ENCODE measurements at places on chromosomes 2 and 18.
A peak's percentile ranks its signal among the peaks of the same experiment; 100 is the strongest.

GRCh38 chr2:20164734-20165478 lies 60.0 kb downstream of the SDC1 start:
- DNase-seq: no peak

DNA sequence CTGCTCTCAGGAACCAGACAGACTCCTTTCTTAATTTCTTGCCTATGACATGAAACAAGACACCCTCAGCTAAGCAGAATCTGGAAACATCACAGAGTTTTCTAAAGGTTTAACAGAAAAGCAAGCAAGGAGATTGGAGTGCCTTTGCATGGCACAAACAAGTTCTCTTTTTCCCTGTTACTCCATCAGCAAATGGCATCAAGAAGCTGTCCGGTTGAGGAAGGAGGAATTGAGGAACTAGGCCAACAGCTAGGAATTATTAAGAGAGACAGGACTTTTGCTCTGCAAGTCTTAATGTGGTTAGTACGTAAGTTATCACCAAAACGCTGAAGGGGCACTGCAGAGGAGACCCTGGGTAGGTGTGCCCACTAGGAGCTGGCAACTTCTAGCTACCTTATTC lies 53.2 kb downstream of the NEB start:
- no peak for DNase-seq

GRCh38 chr2:99918389-99918788 lies 224.0 kb downstream of the AFF3 start:
- no peak for DNase-seq

DNA sequence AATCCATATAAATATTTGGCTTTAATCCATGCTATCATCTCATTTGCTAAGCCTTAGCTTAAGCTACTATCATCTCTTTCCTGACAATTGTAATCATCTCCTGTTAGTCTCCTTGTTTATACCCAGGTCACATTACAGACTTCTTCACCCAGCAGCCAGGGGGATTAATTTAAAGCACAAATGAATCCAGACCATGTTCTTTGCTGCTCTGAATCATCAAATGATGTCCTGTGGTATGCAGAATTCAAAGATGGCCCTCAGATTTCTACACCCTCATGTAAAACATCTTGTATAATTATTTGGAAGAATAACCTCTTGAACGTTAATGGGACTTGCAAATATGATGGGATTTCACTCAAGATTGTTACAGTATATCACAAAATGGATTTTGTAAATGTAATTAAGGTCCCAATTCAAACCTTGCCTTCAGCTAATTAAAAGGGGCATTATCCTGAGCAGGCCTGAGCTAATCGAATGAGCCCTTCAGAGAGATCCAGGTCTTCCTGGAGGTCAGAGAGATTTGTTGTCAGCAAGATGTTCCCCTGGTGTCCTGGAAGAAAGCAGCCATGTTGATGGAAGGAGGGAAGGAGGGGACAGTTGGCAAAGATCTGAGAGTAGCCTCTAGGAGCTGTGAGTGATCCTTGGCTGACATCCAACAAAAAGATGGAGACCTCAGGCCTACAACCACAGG lies 241.1 kb upstream of the MMADHC start:
- no peak for DNase-seq

GRCh38 chr2:217614498-217614897 lies 388.3 kb downstream of the TNS1 start:
- no peak for DNase-seq

DNA sequence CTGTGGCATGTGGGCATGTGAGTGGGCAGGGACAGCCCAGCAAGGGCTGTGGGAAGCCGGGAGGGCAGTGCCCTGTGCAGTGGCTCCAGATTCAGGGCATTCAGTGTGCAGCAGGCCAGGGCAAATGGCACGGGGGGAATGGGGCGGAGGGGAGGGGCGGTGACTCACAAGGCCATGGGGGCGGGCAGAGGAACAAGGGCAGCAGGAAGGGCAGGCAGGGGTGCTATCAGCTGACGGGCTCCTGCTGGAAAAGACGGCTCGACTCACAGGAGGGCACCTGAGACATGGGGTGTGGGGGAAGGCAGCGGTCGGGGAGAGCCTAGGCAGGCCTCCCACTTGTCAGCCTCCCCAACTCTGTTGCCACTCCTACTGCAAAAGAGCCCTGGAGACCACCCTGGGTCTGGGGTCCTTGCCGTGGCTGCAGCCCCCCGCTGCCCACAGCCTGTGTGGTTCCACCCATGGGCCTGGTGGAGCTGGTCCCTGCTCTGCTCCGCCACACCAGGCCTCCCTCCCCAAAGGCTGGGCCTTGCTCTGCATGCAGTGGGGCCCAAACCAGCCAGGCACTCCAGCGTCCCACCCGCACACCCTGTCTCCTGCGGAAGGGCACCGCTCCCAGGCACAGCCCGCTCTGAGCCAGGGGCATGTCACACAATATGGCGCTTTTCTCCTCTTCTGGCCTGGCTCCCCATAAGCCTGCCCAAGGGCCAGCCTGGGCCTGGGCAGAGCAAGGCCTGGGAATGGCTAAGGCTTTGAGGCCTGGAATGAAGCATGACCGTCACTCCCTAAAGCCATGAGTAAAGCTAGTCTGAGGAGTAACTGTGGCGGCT lies 25.9 kb downstream of the HS6ST1 start:
- DNase-seq: no peak

- DNase-seq: peak; percentile 89
Observed at GRCh38 chr2:88765154-88765888, 73.8 kb downstream of the RPIA start.

- DNase-seq: no peak
Observed at GRCh38 chr2:62116983-62117382, 78.9 kb upstream of the B3GNT2 start.

Data from upper lobe of left lung (tissue), 6 donors.